ENCODE measurements at places on chromosomes 7 and 10.

DNA sequence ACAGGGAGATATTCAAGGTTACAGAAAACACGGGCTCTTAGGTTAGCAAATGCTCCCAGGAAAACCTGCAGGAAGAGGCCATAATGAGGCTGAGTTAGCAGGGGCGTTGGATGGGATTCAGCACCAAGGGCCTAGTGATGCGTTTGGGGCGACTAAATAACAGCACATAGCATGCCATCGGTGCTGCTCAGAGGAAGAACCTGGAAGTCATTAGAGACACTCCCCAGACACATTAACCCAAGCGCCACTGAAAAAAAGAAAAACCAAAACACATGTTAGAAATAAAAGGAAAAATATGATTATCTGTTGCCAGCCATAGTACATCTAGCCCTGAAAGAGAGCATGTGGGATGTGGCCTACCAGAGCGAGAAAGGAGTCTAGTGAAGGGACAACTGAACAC, 28.8 kb upstream of the OPALIN start:
- no peak for DNase-seq

- no peak for DNase-seq
Observed at GRCh38 chr10:77498210-77498609, 139.4 kb downstream of the KCNMA1 start.

- no peak for DNase-seq
Observed at GRCh38 chr7:152521420-152522337, 85.9 kb upstream of the KMT2C start.

DNA sequence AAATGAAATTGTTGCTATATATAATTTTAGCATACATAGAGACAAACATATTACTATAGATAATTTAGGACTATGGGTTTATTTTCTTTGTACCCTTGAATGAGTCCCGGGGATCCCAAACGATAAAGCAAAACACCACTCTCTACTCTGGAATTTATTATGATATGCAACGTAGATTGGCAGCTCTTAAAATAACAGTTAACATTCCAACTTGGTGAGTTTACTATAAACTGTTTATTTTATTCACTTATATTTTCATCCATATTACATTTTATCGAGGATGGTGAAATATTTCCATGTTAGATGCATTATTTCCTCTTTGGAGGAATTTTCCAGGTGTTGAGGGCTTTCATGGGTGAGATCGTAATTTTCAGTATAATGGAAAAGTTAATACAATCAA, 138.7 kb upstream of the DGKB start:
- DNase-seq = no peak

GRCh38 chr7:131196803-131197202, 130.9 kb upstream of the MKLN1 start:
- peak; percentile 63 for DNase-seq

GRCh38 chr10:66575251-66575855, 350.5 kb upstream of the LRRTM3 start:
- no peak for DNase-seq

DNA sequence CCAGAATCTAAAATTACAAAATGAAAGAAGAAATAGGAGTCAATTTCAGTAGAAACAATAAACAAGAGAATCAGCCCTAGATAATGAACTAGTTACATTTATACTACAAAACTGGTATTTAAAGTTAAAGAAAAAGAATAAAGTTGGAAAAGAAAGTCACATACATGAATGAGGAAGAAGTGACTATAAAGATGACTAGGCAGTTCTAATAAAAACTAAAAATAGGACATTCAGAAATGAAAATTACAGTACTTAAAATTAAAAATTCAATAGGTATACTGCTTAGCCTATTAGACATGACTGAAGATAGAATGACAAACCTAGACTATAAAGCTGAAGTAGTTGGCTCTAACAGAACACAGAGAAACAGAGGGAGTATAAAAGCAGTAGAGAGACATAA, 108.8 kb downstream of the AHR start:
- DNase-seq = no peak

DNA sequence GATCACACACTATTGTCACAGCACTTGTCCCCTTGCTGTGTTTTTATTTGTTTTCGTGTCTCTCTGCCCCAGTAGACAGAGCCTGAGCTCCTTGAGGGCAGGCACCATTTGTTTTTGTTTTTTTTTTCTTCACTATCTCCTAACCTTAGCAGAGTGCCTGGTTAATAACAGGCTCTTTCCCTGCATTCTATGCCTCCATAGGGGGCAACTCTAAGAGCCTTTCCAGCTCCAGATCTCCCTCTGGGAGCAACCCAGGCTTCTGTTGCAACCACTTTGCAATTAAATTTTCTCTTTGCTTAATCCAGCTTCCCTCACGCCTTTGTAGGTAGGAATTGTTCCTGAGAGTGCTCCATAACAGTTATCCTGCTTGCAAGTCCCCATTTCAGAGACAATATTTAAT, 148.4 kb downstream of the PLXDC2 start:
- DNase-seq = no peak

- no peak for DNase-seq
Observed at GRCh38 chr10:76088008-76088407, 656.6 kb downstream of the LRMDA start.

DNA sequence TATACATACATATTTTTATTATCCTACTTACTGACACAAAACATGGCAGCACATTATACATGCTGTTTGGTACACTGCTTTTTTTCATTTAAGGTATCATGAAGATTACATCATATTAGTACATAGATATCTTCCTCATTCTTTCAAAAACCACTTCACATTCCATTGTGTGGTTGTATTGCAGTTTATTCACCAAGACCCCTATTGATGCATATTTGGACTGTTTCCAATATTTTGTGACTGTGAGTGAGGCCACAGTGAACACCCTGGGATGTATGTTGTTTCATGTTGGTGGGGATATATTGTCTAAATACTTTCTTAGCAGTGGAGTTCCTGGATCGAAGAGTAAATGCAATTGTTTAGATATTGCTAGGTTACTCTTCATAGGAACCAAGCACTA, 39.0 kb downstream of the TFAM start:
- no peak for DNase-seq

DNA sequence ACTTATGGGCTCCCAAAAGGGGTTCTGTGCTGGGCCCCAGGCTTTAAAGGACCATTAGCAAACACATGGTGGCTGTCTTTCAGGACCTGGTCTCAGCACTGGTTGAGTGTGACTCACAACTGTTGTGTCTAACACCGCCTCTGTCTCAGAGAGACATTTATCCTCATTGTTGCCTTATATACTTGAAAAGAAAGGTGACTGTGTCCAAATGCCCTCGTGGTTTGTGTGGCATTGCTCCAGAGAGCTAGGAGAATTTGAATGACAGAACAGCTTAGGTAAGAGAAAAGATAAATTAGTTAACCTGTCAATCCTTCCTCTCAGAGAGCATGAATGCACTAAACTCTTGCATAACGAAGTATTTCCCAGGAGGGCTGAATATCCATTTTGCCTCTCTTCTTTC, 14.5 kb upstream of the FAM13C start:
- DNase-seq = no peak

- no peak for DNase-seq
Observed at GRCh38 chr10:51951601-51952000, 252.2 kb upstream of the CSTF2T start.

DNA sequence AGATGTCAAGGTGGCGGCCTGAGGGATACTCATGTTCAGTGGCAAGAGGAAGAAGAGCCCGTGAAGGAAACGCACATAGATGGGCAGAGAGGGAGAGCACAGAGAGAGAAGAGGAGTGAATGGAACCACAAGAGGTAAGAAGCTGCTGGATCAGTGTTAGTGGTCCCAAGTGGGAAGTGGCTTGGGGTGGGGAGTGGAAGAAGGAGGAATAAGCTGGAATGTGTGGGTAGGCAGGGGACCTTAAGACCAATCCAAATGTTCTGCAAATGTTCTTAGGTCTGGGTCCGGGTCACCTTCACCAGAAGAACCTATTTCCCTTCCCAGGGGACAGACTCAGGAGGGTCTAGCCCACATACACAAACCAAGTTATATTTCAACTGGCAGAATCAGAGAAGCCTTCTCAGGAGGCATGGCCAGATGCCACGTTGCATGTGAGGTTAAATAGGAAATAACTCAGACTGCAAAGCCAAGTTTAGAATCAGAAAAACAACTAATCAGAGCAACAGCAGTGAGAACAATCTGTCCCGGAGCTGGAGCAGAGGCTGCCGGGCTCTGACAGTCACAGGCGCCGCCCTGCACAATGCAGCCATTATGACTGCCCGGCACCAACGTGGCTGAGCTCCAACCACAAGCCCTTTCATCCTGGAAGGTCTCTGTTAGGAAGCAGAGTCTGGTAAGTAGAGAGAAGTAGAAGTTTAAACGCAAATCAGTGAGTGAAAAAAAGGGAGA, 78.6 kb upstream of the ARMC3 start:
- DNase-seq = no peak

- no peak for DNase-seq
Observed at GRCh38 chr10:114166043-114166442, 8.0 kb downstream of the CCDC186 start.

DNA sequence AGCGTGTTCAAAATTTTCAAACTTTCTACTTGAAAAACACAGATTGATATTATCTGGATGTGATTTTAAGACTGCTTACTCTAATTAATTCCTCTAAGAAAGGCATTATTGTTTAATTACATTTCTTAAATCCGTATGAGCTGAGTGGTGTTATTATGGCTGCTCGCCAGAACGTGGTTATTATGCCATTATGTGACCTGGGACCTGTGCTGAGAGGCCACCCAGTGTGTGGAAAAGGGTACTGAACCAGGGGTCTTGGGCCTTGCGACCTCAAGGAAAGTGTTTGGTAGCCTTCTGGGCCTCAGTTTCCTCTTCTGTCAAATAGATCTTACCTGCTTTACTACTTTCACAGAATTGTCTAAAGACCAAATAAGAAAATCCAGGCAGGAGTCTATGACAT, 15.4 kb downstream of the LGI1 start:
- no peak for DNase-seq

GRCh38 chr10:12042409-12042796, 206 bp downstream of the UPF2 start:
- no peak for DNase-seq

GRCh38 chr7:92246360-92247101, 757 bp downstream of the ANKIB1 start:
- DNase-seq = no peak

DNA sequence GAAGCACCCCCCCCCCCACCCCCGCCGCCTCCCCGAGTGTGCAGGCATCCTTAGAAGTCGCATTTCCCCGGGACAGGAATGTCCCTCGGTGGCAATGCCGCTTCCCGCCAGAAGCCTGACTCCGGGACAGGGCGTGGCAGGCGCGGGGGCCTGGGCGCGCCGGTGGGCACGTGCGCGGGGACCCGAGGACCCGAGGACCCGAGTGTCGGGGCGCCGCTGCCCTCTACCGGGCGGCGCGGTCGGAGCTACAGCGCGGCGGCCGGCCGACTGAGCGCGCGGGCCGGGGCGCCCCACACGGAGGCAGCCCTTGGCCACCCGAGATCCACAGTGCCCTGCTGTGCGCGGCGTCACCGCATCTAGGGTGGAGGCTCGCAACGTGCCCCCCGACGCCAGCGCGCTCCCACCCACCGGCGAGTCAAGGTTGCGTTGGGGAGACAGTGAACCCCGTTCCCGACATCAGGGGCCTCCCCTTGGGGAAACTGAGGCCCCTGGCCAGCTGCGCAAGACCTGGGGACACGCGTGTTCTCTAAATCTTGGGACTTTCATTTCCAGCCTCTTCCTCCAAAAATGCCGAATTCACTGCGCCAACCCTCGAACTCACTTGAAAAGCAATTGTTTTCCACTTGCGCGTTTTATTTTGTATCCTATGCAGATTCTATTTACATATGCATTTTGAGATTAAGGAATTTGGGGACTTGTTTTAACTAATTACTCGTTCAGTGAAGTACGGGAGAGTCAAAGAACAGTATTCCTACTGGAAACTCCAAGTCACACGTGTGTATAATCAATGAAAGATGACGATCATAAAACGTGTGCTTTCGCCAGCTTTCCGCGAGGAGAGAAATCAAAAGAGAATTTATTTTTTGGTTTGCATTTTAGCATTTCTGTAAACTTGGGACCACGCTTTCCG, 3.1 kb upstream of the CUX1 start:
- DNase-seq = peak; percentile 81

DNA sequence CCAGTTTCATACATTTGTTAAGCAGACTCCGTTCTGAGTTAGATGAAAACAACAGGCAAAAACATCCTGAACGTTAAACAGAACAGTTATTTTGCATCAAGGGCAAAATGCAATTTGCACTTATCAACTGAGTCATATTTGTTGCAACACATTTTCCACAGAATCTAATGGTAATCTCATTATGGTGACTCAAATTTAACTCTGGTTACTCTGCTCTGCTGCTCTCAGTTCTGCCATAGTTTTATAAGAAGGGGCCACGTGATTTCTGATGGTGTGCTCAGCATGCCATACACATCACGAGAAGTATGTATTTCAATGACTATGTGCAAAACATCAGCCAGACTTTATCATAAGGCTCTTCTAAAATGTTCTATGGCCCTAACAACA, 148.8 kb downstream of the CHCHD3 start:
- no peak for DNase-seq

GRCh38 chr7:55733241-55734140, 129.1 kb downstream of the SEPTIN14 start:
- no peak for DNase-seq

GRCh38 chr10:111247781-111248389, 171.1 kb downstream of the ADRA2A start:
- no peak for DNase-seq

DNA sequence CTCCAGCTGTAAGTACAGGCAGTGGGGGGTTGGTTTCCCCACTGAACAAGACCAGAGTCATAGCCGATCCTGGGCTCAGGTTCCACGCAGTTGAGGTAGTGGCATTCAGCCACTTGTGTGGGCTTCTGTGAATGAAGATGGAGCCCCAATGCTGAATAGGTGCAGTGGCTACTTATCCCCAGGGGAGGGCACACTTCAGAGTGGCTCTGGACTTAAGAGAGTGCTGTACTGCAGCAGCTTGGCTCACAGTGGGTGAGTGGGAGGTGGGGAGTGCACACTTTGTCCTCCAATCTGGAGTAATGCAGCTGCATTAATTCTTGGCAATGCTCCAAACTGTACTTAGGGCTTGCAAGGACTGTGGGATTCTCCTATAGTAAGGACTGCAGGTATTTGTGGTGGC, 81.9 kb downstream of the BUB3 start:
- DNase-seq = no peak

DNA sequence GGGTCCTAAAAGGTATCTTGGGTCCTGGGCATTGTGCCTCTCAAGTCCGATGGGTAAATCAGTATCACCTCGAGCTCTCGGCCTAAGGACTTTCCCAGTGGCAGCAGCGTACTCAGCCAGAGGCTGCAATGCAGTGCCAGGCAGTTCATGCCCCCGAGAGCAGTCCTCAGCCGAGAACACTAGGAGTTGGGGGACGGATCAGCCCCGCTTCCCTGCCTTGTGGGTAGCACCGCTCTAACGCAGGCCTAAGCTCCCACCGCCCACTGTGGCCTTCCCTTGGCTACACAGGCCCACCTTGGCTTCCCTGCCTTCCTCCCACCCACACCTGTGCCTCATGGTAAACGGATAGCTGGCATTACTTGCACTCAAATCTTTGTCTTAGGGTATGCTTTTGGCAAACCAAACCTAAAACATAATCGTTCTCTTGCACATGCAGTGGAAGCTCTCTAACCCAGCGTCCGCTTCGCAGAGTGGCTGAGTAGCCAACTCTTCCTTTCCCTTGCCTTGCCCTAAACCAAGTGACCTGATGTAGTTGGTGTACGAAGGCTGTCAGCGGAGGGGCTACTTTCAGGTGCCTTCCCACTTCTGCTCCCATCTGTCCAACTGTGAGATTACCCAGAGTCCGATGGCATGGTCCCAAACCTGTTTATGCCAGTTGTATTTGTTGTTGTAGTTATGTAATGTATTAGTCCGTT, 73.2 kb upstream of the CHST15 start:
- DNase-seq = no peak

GRCh38 chr7:28986028-28986764, 28.1 kb upstream of the TRIL start:
- no peak for DNase-seq

- no peak for DNase-seq
Observed at GRCh38 chr7:91206361-91206960, 57.8 kb upstream of the FZD1 start.
